Upper lobe of right lung (tissue), 1 donor: ENCODE measurements at places on chromosomes 12 and 14.

GRCh38 chr12:30930238-30930637, 3.7 kb downstream of the TSPAN11 start:
- DNase-seq, result no peak

- no peak for DNase-seq
These were observed 1234.6 kb downstream of the SLC16A7 start for GRCh38 chr12:60830381-60830780.

- DNase-seq, result peak; percentile 84
These were observed 211.7 kb upstream of the FKBP4 start for GRCh38 chr12:2583091-2583497.

DNA sequence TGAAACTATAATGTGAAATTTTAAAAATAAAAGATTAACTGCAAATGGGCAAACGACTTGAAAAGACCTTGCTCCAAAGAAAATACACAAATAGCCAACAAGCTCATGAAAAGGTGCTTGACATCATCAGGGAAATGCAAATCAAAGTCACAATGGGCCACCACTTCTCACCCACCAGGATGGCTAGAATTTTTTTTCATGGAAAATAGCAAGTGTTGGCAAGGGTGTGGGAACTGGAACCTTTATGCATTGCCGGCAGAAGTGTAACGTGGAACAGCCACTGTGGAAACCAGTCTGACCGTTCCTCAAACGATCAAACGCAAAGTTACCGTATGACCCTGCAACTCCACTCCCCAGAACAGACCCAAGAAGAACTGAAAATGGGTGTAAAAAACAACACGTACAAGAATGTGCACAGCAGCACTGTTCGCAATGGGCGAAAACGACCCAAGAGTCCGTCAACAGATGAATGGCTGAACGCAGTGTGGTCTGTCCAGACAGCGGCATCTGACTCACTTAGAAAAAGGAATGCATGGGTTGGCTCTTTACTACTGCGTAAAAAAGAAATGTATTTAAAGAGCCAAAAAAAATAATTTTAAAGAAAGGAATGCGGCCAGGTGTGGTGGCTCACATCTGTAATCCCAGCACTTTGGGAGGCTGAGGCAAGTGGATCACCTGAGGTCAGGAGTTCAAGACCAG, 40.2 kb downstream of the SCARB1 start:
- no peak for DNase-seq

DNA sequence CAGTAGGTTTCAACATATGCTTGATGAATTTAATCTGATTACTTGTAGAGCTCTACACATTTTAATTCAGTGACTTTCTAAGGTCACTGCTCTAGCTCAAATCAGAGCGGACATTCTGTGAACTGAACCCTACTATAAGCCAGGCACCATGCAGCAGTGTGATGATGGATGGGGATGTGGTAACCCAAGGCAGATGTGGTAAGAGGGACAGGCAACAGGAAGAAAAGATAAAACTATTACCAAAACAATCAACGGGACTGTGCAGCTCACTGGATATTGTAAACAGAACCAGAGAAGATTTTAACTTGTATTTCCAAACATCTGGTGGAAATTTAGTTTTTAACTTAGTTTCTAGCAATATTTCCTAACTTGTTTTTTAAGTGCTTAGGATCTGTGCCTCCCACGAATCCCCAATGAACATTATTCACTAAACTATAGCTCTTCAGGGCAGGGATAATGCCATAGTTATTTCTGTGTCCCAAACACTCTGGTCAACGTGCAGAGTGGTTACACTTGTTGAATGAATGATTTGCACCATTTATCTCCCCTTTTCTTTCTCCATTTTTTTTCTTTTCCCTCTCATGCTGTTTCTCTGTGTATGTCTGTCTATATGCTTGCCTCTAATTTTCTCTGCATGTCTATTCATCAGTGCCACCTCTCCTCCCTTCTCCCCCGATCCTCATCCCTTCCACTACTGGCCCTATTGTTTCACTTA, 3.0 kb downstream of the ERO1A start:
- no peak for DNase-seq

DNA sequence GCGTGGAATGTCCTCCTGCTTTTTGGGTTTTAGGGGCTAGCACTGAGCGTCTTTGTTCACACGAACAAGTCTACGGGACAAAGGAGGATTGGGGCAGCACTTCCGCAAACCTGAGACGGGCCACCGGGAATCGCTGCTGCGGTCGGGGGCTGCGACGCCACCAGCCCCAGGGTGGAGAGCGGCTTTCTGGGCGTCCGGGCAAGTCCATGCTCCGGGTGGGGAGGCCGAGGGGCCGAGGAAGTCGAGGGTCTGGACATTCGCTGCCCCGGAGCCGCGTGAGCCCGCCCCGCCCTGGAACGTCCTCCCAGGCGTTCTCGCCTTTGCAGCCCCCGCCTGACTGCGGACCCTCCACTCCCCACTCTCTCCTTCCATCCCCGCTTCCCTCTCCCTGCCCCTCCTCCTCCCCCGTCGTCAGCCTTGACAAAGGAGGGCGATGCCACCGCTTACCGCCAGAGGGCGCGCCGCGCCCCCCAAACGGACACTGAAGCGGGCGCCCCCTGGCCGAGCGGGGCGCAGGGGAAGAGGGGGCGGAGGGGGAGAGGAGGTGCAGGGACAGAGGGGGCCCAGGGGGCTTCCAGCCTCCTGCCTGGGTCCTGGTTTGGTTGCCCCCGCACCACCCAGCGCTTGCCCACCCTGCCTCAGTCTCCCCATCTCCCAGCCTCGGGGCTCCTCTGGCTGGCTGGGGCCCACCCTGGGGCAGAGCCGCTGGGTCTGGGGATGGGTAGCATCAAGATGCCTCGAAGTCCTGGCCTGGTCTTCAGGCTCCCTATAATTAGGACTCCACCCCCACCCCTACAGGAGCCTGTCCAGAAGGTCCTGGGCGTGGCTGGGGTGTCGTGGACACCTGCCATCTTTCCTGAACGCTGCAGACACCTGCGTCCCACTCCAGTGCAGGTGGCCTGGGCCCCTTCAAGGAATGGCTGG, 39.1 kb upstream of the INF2 start:
- peak; percentile 84 for DNase-seq

- DNase-seq, result peak; percentile 78
These were observed 94.0 kb downstream of the ESR2 start for GRCh38 chr14:64200170-64200569.

- DNase-seq, result no peak
These were observed 4.7 kb downstream of the CLEC2D start for GRCh38 chr12:9674226-9674590.

- DNase-seq, result no peak
These were observed 71.5 kb upstream of the SFSWAP start for GRCh38 chr12:131639270-131639940.

DNA sequence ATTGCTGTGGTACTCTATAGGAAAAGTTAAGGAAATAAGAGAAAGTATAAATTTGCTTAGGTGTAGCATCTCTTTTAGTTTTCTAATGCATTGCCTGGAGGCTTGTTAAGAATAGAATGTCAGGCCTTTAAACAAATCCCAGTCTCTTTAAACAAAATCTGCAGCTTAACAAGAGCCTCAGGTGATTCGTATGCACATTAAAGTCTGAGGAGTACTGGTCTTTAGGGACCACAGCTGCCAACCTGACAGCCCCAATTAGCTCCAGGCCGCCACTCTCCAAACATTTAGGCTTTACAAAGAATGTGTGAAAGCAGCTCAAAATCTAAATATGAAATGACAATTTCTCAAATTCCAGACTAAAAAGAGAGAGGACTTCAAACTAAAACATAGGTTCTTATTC, 35.7 kb downstream of the PAWR start:
- DNase-seq, result no peak

DNA sequence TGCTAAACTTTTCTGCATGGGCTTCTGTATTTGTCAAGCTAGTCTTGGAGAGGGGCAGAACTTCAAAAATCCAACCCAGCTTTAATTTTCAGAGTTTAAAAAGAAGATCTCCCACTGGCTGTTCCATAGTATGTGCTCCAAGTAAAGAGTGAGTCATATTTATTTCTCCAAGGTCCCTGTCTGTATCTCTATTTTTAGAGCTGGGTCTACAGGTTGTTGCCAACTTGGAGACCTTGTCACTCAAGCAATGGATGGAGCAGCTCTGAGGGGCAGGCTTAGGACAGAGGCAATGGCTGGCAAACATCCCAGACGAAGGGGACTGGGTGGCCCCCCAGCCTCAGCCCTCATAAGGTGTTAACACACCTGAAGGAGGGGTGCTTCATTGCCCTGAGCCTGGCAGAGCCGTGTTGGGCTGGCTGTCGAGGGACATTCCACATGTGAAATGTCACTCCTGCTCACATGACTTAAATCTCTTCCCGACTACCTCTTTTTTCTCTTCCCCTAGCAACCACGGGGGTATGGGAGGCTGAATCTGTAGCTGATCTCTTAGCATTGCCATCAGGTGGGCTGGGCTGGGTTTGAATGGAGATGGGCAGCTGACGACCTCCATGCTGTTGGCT, 103.1 kb downstream of the SMOC1 start:
- no peak for DNase-seq

DNA sequence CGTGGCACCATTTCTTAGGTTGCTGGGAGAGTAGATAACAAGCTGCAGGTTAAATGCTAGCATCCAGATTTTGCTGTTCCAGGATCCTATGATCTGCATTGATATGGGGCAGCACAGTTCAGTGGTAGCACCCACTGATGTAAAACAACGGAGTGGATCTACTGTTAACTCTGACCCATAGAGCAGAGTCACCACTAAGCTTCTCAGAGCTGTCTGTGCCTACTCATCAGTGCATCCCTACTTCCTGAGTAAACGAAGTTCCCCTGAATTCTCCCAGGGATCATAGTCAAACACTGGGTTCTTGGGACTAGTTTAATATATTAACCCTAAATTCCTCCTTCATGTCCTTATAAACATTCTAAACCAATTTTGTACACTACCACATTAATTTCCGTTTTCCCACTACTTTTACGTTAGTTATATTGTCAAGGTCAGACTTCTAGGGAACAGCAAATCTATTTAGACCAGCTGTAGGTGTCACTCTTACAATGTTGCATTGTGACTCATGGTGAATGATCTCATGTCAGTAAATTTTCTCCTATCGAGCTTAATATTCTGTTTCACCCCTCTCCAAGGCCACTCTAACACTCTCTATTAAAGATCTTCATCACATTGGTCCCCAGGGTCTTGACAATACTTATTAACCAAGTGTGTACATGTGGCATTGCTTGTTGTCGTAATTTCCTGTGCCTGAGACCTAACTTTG, 10.3 kb downstream of the RERGL start:
- DNase-seq, result no peak

DNA sequence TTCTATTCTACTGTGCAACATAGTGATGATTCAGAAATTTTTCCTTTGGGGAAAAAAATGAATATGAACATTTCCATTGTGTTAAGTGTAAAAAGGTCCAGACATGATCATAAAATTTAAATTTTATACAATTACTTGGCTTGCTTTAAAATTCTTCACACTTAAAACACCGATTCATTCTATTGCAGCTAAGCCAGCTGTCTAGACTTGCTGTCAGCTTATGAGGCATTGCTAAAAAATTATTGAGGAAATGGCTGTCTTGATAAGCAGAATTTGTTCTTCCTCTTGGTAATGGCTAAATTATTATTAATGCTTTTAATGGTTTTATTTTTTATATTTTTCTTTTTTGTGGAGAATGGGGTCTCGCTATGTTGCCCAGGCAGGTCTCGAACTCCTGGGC, 1.8 kb downstream of the LYSET start:
- DNase-seq, result no peak

DNA sequence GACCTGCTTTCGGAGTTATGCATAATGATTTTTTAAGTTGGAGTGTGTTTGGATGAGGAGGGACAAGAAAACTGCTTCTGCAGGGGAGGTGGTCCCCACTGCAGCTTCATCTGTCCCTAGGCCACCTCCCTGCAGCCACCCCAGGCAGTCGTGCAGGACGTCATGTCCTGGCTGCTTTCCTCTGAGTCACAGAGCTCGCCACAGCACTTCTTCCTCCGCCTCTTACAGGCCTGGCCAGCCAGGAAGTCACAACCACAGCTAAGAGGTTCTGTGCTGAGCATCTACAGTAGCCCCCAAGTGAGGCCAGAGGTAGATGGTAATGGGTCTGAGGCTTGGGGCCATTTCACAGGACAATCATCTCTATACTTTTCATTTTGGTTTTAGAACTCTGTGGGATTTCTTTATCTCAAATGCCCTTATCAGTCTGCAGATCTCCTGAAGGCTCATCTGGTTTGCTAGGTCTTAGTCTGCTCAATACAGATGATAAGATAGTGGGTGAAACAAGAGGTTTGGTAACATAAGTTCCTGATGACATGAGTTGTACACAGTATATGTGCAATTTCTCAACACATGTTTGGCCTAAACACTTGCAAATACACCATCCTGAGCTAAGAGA, 106.4 kb downstream of the ARF6 start:
- peak; percentile 83 for DNase-seq

DNA sequence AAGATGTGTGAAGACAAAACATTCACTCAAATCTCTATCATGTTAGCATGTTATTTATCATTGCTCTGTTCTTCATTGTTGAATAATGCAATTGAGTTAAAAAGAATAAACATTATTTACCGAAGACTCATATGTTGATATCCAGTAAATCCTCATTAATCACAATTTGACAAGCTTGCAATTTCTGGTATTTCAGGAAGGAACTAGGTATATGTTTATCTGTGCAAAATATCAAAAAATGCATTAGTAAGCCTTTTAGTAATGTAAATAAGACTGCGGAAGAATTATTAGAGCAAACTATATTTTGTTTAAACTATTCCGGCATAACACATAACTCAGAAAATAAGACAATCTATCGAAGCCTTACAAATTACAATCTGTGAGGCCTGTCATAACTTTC, 222.7 kb upstream of the NOVA1 start:
- no peak for DNase-seq

DNA sequence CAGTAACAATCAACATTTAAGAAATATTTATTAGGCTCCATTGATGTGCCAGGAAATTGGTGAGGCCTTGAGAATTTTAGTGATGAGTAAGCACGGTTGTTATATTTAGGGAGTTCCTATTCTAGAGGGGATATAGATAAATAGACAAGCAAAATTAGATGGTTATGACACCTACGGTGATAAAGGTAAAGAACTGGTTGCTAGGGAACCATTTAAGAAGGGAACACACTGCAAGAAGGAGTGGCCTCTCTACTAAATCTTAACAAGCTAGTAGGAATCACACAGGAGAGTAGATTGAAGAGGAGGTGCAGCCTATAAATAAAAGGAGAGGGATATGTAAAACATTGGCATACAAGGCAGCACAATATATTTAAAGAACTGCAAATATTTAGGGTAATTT, 155.2 kb downstream of the LRIG3 start:
- no peak for DNase-seq

- no peak for DNase-seq
These were observed 106.9 kb upstream of the PPFIA2 start for GRCh38 chr12:81866081-81866480.

GRCh38 chr12:53068811-53069585, 10.2 kb downstream of the SPRYD3 start:
- peak; percentile 51 for DNase-seq
